ENCODE measurements at places on chromosomes 11 and 22. TPM values are rescaled to one million over a fixed set of nuclear protein-coding genes. Genes with fewer than 3 reads are reported as not detected.

DNA sequence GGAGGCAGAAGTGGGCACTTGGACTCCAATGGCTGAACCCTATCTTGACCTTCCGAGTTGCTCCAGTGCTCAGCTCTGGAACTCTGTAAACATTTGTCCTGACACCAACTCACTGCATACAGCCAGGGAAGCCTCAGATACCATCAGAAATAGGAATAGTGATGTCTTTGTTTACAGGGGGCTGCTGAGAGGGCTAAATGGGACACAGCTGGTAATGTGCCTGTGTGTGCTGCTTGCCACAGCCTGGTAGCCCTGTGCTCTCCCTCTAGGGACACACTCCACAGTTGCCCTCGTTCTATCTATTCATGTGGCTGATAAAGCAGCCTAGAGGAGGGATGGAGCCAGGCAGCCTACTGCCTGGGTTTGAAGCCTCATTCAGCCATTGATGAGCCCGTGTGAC is 559.8 kb downstream of the MIAT start:
- no peak for DNase-seq

GRCh38 chr11:69355959-69356702 is 62.2 kb downstream of the MYEOV start:
- no peak for DNase-seq

GRCh38 chr11:111878385-111878848 is 548 bp downstream of the FDXACB1 start:
- no peak for DNase-seq

DNA sequence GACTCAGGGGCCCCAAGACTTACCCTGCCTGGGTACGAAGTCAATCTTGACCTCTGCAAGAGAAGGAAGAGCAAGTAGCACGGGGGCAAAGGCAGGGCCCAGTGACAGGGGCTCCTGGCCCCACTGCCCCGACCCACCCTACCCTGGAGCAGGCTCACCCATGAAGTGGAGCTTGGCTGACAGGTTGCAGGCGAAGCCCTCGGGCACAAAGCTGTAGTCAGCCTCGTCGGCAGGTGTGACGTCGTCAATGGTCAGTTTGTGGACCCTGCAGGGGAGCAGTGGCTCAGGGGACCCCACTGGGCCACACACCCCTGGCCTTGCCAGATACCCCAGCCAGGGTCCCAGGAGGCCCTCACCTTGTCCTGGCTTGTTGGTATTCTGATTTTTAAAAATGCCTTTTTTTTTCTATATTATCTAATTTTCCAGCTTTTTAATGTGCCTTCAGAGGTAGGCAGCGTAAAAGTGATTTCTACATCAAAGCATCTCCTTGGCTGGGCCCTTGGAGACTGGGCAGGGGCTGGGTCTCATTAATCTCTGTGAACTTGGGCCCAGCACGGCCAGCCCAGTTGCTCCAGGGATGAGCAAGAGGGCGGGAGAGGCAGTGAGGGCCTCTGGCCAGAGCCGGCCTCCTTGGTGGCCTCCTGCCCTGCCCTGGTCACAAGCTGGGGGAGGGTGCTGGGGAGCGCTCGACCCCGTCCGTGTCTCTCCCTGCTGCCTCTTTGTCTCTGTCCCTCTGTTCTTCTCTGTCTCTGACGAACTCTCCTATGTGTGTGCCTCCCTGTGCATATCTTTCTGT is 11.3 kb downstream of the MYBPC3 start:
- DNase-seq: no peak

DNA sequence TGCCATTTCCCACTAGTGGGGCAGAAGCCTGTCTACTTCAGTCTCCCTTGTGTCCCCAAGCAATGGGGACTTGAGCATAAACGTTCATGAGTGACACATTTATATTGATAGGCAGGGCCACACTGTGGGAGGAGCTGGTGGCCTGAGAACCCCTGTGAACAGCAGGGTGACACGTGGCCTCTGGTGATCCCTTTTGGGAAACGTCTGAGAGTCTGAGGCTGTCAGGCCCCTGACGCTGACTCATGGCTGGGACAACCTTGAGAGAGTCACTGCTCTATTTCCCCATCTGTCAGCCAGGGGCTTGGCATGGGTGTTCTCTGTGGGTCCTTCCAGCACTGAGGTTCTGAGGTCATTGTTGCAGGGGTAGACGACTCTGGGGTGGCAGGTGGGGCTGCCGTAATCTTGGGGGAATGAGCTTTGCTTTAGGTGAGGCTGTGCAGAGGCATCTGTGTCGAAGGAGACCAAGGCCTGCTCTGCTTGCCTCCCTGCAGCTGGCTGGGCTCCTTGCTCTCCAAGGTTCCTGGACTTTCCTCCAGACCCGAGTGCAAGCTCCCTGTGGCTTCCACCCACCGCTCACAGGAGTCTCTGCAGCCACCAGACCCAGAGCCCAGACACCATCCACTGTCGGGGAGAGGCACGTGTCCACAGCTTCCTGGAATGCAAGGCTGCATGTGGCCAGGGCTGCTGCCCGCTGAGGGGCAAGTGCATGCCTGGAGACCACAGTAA is 54.7 kb downstream of the SMIM38 start:
- DNase-seq: peak; percentile 35

DNA sequence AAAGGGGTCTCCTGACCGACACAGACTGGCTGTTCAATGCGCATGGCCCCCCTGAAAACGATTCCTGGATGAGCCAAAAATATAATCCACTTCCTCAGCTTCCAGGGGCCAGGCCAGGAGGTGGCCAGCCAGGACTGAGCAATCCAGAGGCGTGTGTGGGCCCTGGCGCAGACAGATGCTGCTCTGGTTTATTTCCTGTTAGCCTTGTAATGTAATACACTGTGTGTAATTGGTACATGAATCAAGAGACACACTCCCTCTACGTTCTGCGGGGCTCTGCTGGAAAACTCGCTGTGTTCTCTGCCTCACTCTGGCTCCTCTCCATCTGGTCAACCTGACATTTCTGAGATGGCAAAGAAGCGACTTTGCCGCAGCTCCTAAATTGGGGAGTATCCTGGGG is 26.3 kb upstream of the ISX start:
- no peak for DNase-seq

DNA sequence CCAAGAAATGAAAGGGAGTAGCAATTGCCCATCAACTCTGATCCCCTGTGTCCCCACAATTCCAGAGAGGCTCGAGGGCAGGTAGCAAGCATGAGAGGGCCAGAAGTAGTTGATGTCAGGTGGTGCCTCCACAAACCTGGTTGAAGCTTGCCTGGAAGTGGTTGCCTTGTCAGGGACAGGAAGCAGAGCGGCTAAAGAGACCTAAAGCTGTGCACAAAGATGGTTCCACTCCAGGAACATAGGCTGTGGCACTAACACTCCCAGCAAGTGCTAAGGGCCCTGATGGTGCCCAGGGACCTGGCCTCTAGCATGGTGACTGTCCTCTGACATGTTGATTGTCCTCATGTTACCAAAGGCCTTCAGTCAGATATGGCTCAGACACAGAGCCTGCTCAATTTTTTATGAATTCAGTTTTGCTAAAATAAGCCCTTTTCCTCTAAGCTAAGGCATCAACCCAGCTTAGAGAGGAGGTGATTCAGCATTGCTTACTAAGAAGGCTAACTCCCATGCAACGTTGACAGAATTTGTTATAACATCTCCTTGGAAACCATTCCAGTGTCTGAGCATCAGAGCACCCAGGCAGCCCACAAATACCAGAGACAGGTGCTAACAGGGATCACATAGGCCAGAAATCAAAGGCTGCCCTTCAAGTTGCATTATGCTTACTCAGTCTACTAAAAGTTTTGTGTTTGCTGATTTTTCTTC is 196.3 kb upstream of the ARHGAP20 start:
- DNase-seq: no peak

GRCh38 chr22:31248965-31249958 is 37.2 kb downstream of the LIMK2 start:
- no peak for DNase-seq

- no peak for DNase-seq
These were observed 376.5 kb downstream of the BUD13 start for GRCh38 chr11:116396331-116396730.

GRCh38 chr11:134841411-134841810 is 429.4 kb upstream of the B3GAT1 start:
- no peak for DNase-seq

GRCh38 chr11:34755671-34756070 is 134.8 kb downstream of the EHF start:
- no peak for DNase-seq

- DNase-seq: no peak
These were observed 34.6 kb downstream of the RASD2 start for GRCh38 chr22:35575116-35575748.

GRCh38 chr11:35853971-35854370 is 89.9 kb upstream of the LDLRAD3 start:
- DNase-seq: no peak

- DNase-seq: no peak
These were observed 15.5 kb upstream of the MS4A12 start for GRCh38 chr11:60477035-60477445.

GRCh38 chr11:57475671-57476046 is 15.3 kb downstream of the RTN4RL2 start:
- no peak for DNase-seq

GRCh38 chr11:92789761-92790160 is 179.7 kb upstream of the MTNR1B start:
- no peak for DNase-seq

DNA sequence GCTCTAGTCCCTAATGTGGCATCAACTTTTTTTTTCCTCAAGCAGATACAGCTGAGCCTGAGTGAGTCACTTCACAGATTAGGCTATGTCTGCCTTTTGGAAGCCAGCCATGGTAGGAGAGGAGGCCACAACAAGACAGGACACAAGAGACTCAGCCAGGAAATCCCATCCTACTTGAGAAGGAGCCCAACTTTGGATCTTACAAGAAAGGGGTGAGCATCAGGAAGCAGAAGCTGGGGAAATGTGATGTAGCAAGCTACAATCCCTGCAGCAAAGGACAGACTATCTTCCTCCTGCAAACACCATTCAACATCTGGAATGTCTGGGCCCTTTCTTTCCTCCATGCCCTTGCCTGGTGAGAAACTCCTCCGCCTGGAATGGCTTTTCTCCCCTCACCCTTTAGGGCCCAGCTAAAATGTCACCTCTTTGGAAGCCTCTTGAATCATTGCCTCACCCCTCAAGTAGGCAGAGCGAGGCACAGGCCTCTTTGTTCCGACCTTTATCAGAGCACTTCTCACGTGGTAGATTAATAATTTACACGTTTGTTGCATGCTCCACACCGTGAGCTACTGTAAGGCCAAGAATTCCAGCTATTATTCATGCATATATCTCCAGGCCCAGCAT is 156.4 kb upstream of the PITPNB start:
- no peak for DNase-seq

- DNase-seq: no peak
These were observed 165.0 kb downstream of the RCN1 start for GRCh38 chr11:32255841-32256240.

DNA sequence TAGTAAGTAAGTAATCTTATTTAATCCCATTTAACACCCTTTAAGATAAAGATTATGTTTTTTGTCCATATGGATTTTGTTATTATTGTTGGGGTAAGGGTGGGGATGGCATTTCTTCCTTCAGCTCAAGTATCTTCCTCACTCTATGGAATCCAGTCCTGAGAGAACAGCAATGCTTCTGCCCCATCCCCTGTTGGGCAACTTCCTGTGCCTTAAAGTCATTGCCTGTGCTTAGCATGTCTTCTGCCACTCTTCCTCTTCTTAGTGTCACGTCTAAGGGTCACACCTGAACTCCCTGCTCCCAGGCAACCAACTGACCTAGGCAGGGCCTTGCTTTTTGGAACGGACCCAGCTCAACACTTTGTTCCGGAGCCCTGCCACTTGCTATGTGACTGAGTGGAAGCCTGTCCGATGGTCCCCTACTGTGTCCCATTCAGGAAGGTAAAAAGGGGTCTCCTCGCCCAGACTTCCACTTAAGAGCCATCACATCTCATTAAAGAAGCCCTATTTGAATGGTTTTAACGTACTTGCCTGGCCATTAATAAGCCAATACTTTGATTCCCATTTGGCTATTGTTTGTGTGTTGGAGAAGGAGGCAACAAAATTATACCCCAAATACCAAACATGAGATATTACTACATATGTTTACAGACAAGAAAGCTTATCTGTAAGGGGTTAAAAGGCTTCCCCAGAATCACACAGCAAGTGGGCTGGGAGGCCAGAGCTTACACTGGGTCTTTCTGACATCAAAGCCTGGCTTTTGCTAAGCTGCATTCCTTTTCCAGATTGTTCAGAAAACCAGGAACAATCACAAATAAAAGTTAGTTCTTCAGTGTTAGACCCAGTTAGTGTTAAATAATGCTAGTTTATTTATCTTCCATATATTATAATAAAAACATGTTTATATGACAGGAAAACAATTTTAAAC is 59.2 kb downstream of the RAB38 start:
- no peak for DNase-seq

DNA sequence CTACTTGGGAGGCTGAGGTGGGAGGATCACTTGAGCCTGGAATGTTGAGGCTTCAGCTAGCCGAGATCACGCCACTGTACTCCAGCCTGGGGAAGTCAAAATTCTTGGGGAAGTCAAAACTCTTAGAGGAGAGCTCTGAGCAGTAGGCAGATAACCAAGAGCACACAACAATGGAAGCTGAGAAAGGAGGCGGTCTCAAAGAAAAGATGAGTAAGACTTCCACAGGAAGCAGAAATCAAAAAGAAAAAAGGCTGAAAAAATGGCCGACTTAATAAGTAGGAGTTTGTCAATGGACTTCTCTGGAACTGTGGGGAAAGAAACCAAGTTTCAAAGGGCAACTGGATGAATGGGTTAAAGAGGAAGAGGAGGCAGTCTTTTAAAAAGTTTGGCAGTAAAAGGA is 32.1 kb downstream of the RAB30 start:
- no peak for DNase-seq

DNA sequence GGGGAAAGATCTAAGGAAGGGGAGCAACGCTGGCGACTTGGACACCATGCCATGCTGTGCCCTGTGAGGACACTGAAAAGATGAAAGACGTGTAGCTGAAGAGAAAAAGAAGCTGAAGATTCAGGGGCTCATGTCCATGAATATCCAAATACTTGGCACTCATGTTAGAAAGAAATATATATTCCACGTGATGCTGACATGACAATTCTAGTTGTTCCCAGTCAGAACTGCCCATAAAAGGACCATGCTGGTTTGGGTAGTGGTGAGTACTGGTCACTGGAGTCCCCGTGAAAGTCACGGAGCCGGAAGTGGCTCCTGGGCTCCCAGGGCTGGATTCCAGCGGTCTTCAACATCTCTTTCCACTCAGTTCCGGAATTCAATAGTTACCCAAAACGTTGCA is 9.9 kb downstream of the MS4A15 start:
- no peak for DNase-seq

DNA sequence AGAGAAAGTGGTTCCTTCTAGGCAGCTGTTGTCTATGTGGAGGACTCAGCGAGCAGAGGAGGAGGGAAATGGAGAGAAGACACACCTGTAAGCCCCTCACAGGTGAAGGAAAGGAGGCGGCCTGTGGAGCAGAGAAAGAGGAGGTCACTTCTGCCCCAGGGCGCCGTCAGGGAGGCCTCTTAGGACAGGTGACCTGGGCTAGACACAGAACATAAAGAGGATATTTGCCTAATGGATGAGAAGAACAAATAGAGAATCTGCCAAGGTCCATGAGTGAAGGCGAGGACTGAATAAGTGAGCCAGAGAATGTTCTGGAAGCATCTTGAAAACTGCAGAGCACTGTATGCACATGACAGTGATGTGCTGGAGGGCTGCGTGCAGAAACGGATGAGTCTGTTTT is 2.2 kb upstream of the SCUBE1 start:
- no peak for DNase-seq

Gene PRDM10
- total RNA-seq: 12.3 TPM

Gene MYBPC3
- 0.53 TPM for total RNA-seq

Gene IGLL5
- 0.62 TPM for total RNA-seq

Gene PHOX2A
- total RNA-seq: not detected

Gene AKIP1
- total RNA-seq: 14.7 TPM

Gene MMP3
- total RNA-seq: 6.7 TPM

Gene PANX2
- total RNA-seq: 0.76 TPM

Gene PRDX5
- 143 TPM for total RNA-seq

Measured in sciatic nerve (tissue), 2 donors.